Foreskin fibroblast (primary cell): ENCODE measurements at places on chromosomes 7 and 10.

DNA sequence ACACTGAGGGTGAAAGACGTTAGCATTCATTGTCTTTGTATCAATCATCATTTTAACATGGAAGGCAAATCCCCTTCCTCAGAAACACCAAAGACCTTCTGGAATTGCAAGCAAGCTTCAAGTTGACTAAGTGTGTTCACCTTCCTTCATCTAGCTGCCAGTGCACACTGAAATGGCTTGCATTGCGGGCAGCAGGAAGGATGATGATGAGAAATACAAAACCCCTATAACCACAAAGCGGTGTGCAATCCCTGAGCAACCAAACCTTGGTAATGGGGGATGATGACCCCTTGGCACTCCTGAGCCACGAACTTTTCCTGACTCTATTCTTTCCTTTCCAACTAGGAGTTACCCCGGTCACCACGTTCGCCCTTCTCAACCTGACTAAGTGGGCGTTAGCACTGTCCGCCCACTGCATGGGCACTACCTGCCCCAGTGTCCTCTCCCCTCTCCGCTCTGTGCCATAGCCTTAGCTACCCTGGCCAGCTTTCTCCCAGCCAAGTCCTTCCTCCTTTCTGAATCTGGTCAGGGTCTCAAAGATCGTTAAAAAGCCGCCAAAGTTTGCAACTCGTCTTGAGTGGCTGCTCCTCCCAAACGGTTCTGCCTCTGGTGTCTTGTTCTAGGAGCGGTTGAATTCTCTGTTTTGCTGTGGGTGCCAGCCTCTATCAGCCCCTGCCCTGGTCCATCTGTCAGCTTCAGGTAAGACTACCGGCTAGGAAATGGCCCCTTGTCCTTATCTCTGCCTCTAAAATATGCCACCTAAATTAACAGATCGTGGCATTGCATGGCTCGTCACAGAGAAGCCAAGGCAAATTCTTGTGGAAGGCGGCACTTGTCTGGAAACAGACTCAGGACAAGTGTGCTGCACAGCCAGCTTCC lies 586 bp upstream of the AOC1 start:
- DNase-seq, result no peak

DNA sequence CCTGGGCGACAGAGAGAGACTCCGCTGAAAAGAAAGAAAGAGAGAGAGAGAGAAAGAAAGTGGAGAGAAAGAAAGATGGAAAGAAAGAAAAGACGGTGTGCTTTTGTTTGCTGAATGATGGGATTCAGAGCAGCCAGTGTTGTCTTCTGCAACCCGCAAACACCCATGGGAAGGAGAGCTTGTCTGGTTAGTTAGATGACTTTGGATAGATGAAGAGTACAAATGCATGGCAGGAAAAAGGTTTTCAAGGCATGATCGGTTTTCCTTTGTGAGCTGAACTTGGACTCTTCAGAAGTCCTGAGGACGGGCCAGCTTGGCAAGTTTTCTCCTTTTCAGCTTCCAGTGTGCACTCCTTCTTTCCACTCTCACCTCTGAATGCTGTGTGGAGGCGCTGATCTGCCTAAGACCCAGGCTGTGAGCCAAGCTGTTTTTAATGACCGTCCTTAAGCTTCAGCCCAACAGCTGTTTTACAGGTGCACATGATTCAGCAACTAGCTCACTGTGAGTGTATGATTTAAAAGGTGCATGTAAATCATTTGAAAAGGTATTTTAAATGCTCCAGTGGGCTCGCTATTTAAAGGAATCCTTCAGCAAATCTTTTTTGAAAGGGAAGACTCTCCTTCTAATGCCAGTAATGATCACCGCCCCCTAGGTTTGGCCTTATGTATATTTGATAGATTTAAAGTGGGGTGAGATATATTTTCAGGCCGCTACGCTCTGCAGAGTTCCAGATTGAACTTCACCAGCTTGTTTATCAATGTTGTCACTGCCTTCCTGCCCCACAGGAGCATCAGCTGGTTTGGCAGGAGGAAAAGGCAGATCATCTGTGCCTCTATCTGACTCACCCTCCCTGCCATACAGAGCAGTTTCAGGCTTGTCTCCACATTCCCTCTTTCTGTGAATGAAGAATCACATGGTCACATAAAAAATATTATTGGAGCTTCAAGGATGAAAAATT lies 115.0 kb downstream of the PLXDC2 start:
- DNase-seq, result peak; percentile 24

GRCh38 chr7:150838965-150839650 lies 13.2 kb upstream of the AOC1 start:
- no peak for DNase-seq

GRCh38 chr7:36708767-36709166 lies 15.5 kb downstream of the AOAH start:
- DNase-seq, result no peak

DNA sequence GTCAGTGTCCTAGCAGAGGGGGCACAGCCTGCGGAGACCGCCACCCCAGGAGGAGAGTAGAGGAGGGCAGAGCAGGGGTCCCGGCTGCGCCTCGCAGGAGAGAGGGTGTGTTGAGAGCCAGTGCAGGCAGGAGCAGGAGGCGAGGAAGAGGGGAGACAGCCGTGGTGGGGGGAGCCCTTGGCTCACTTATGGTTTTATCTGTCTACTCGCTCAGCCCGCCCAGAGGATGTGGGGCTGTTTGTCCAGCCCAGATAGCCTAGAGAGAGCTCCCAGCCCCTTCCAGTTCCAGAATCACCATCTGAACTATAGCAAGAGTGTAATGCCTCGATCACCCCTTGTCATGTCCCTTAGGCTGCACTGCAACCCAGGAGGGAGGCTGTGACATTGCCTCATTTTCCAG lies 26.6 kb downstream of the SLC29A3 start:
- no peak for DNase-seq

DNA sequence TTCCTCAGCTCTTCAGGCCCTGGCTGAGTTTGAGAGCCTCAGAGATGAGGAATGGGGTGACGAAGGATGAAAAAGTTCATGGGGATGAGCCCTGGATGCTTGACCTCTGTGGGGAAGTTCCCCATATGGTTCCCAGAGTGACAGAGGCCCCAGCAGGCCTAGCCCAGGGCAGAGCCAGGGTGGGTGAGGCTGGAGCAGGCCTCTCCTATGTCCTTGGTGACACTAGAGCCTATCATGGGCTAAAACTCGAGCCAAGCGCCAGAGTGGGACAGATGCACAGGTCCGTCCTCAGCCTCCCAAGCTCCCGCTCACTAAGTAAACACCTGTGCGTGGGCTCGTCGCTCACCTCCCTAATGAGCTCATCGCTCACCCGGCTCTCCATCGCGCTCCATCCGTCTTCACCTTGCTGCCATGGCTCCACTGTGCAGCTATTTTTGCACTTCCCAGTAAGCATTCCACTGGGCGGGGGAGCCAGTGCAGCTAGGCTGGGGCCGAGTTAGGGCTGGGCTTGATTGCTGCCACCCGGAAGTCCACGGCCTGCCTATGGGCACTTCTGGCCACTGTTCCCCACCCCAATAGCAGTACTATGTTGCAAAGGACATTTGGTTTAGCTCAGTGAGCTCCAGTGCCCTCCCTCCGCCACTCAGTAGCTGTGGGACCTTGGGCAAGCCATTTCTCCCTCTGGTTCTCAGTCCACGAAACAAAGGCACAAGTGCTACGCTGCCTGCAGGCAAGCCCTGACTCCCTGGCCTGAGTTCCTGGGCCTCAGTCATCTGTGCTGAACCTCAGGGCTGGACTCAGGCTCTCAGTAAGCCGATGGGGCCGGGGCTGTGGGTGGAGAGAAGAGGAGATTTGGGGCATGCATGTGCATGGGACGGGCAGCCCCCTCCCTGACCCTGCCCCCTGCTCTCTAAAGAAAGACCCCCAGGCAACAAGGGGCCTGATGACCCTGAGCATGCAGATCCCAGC lies 117.3 kb upstream of the PCBD1 start:
- no peak for DNase-seq

DNA sequence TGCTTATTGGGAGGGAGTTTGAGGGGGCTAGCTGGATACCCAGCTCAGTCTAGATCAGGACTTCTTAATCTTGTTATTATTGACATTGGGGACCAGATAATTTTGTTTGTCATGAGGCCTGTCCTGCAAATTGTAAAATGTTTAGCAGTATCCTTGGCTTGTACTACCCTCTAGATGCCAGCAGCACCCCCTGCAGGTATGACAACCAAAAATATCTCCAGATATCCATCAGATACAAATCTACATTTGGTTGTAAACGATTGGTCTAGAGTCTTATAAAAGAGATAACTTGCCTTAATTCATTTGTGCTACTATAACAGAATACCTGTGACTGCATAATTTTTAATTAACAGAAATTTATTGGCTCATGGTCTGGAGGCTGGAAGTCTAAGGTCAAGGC lies 1232.2 kb downstream of the XPNPEP1 start:
- DNase-seq, result no peak

DNA sequence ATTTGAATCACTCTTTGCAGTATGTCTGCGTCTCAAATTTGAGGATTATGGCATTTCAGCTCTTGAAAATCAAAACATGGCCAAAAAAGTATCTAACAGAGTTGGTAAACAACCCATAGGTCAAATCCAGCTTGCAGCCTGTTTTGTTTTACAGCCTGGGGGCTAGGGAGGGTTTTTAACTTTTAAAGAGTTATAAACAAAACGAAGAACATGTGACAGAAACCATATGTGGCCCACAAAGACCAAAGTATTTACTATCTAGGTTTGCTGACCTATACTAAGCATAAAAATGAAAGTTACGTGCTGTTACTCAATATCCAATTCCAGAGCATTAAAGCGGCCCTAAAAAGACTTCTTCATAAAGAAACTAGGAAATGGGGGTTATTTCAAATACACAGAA lies 55.5 kb upstream of the STARD3NL start:
- no peak for DNase-seq

DNA sequence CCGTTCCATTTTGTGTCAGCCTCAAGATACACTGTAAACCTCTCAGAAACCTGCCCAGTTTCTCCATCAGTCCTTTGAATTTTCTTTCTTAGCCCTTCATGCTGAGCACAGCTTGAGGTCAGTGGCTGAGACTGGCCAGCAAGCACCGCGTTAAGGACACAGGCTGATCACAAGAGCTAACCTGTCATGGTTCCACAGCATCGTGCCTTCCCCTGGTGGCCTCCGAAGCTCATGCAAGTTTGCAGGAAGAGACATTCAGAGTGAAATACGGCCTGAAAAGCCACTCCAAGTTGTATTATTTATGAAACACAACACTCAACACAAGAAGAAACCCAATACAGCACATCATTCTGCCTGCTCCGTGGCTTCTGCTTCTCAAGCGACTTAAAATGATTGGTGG lies 57.0 kb upstream of the PFKP start:
- no peak for DNase-seq

DNA sequence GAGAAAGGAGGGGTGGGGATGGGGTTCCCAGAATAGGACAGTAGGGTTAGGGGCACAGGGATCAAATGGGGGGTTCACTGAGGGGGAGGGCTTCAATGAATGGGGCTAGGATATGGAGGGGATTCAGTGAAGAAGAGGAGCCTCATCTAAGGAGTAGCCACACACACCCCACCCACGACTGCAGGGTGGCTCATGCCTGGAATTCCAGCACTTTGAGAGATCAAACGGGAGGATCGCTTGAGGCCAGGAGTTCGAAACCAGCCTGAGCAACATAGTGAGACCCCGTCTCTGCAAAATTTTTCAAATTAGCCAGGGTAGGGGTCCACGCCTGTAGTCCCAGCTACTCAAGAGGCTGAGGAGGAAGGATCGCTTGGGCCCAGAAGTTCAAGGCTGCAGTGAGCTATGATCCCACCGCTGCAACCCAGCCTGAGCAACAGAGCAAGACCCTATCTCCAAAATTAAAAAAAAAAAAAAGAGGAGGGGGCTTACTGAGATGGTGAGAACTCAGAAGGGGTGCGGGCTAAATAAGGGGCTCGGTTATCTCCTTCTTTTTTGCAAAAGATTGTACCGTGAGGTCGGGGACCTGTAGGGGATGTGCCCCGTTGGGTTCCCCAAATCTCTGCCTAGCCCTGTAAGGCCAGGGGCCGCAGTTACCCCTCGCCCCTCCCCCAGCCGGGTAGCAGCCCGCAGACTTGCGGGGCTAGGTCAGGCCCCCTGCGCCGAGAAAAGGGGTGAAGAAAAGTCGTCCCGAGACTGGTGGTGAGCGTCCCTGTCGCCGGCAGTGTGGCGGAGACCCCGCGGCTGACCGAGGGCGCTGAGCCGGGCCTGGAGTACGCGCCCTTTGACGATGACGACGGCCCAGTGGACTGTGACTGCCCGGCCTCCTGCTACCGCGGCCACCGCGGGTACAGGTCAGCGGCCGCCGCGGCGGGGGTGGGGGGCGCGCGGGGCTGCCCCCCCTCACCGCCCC lies 43.1 kb upstream of the HSPB1 start:
- DNase-seq, result no peak

DNA sequence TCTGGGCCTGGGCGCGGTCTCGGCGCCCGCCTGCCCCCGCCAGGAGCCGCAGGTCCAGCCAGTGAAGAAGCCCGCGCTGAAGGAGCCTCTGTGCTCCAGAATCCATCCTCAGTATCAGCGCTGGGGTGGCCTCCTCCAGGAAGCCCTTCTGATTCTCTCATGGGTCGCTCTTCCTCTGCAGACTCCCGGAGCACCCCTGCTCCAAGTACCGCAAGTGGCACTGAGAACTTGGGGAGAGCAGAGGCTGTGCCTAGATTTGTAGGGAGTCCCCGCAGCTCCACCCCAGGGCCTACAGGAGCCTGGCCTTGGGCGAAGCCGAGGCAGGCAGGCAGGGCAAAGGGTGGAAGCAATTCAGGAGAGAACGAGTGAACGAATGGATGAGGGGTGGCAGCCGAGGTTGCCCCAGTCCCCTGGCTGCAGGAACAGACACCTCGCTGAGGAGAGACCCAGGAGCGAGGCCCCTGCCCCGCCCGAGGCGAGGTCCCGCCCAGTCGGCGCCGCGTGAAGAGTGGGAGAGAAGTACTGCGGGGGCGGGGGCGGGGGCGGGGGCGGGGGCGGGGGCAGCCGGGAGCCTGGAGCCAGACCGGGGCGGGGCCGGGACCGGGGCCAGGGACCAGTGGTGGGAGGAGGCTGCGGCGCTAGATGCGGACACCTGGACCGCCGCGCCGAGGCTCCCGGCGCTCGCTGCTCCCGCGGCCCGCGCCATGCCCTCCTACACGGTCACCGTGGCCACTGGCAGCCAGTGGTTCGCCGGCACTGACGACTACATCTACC lies at the start of gene ALOX5:
Gene ALOX5, plus strand, starts transcription at position 641 of the 774 bp plus-strand sequence. Its CDS starts 64 bp downstream, at position 705.
- DNase-seq, result peak; percentile 19

GRCh38 chr7:85883-86515 lies 106.4 kb upstream of the FAM20C start:
- DNase-seq, result no peak

DNA sequence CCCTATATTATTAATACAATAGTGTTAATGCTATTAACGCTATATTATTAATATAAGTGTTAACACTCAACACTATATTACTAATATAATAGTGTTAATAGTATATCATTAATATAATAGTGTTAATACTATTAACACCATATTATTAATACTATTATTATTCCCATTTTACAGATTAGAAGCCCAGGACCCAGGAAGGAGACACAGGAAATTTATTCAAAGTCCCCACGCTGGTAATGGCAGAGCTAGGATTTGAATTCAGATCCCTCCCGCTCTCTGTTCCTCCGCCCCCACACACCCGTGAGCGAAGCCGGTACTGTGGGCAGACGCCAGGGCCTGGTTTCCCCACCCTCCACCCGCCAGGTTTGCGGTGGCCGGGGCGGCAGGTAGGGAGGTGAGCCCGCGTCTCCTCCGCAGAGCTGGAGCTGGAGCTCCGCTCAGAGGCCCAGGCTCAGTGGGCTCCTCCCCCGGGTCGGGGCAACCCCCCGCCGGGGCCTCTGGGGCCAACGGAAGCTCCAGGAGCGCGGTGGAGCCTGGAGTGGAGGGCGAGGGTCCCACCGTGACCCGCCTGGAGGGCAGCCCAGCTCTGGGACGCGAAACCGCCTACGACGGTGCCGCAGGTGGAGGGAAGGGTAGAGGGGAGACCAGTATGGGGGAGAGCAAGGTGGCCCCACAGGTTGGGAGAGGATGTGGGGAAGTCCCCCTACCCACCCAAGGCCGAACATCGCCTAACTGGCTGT lies at the start of gene TMEM225B:
Gene TMEM225B, plus strand, starts transcription at position 506 of the 740 bp plus-strand sequence. CDS start 6,122 bp downstream, outside the sequence.
- DNase-seq, result no peak

- DNase-seq, result peak; percentile 74
Observed at GRCh38 chr10:89522463-89522862, 12.9 kb downstream of the SLC16A12 start.
